ENCODE measurements at places on chromosomes 5 and 9.

DNA sequence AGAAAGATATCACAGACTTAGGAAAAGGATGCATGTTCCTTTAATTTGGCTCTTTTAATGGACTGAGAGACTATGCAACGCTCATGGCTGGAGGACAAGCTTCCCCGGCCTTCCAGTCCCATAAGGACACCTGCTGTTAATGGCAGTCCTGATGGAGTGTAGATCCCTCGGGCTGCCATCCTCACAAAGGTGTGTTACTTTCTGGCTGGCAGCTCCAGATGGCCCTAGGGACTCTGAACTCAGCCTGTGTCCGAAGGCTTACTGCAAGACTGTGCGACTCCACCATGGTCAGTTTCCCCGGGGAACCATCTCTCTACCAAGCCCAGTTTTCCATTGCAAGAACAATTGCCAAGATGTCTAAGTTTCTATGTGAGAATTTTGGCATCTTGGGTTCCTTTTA, 25.5 kb upstream of the KCNIP1 start:
- H3K27ac ChIP-seq, result no peak overlapping the region
- no peaks in the 10 kb centered on the region for H3K4me1 ChIP-seq
- H3K4me3 ChIP-seq, result no peak overlapping the region
- peaks cover 23% of the 10 kb centered on the region for H3K27me3 ChIP-seq
- H3K36me3 ChIP-seq, result no peaks in the 10 kb centered on the region

GRCh38 chr9:137012694-137013570, 15.1 kb downstream of the ABCA2 start:
- peaks cover 3% of the 10 kb centered on the region for H3K36me3 ChIP-seq
- no peak overlapping the region for H3K4me3 ChIP-seq
- H3K4me1 ChIP-seq, result no peaks in the 10 kb centered on the region
- no peak for DNase-seq
- no peaks in the 10 kb centered on the region for H3K27me3 ChIP-seq

DNA sequence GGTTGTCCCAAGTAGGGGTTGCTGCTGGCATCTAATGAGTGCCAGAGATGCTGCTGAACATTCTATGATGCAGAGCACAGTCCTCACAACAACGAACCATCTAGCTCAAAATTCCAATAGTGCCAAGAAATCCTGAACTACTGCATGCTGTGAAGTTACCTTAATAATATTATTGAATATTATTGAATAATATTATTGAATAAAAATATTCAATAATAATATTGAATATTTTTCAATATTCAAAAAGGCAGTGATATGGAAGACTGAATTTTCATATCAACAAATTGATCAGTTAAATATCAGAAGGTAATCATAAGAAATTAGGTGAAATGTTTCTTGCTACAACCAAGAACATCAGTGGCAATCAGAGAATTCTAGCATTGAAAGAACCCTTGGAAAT, 2.8 kb downstream of the HTR4 start:
- no peaks in the 10 kb centered on the region for H3K36me3 ChIP-seq
- no peak overlapping the region for H3K27ac ChIP-seq
- no peaks in the 10 kb centered on the region for H3K4me1 ChIP-seq
- H3K4me3 ChIP-seq, result no peak overlapping the region
- H3K27me3 ChIP-seq, result no peaks in the 10 kb centered on the region

- peak; percentile 72 for DNase-seq
- H3K27ac ChIP-seq, result no peak overlapping the region
- H3K27me3 ChIP-seq, result no peaks in the 10 kb centered on the region
- no peak overlapping the region for H3K4me3 ChIP-seq
- no peaks in the 10 kb centered on the region for H3K36me3 ChIP-seq
Measured at GRCh38 chr5:138068742-138069600, 14.9 kb upstream of the WNT8A start.

All from DND-41 (cell line).